ENCODE measurements at places on chromosomes 13 and 19.

DNA sequence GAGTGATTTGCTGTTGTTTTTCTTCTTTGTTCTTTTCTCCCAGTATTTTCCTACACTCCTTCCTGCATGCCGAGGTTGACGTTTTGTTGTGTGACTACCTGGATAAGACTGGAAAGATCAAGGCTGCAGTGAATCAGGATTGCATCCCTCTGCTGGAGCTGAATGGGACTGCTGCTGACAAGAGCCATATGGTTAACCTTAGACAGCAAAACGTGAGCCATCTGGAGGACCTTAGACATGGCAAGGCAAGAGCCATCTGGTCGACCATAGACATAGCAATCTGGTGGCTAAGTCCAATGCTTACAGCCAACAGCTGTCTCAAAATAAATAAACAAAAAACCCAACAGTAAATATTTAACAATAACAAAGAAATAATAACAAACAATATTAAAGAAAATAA, 42.6 kb upstream of the ZNF91 start:
- DNase-seq, result no peak

DNA sequence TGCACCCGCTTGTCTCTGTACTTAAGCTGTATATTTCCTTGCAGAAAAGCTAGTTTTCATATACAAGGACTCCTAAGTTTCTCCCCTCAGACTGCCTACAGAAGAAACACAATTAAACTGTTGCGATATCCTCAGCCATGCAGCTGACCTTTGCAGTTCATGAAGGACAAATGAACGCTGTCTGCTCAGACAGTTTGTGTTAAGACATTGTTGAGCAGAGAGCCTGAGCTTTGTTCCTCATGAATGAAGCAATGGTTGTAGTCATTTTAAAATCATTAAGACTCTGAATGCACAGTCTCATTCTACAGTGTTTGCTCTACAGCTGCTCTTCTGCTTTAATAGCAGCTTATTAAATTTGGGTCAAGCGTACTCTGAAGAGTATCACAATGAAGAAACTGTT, 23.2 kb upstream of the MAB21L1 start:
- DNase-seq, result no peak

DNA sequence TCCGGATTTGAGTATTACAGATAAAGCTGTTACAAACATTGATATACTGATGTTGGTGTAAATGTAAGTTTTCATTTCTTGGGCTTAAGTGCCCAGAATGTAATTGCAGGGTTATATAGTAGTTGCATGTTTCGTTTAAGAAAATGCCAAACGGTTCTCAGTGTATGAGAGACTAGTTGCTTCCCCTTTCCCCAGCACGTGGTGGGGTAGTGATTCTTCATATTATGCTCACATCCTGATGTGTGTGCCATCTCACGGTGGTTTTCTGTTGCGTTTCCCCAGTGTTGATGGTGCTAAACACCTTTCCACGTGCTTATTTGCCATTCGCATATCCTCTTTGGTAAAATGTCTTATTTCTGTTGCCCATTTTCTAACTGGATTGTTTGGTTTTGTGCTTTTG, 34.7 kb upstream of the F7 start:
- no peak for DNase-seq

DNA sequence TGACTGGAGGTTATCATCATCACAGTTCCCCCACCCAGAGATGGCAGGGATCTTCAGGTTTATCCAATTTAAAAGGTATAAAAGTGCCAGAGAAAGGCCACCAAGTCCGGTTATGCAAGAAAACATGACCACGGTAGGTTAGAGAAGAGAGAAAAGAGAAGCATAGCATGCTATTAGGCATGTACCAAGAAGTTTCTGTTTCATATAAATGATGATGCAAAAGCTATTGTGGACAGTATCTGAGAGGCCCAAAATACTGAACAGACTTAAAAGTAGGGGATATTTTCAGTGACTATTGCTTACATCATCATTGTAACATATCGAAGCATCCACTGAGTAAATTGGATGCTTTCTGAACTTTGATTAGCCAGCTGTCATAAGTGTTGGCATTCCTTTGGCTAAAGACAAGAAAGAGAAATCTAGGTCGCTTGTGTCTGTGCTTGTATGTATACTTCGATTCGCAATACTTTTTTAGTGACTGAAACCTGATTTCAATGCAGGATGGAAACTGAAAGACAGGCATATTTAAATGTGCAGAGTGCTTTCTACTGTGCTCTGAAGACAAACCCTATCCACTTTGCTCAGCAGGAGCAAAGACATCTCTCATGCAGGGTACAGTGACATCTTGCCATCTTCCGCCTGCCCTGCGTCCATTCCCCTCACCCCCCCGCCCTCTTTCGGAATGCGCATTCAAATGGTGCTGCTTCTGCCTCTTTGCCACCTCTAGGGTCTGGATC, 180.3 kb downstream of the SHISA2 start:
- DNase-seq, result no peak

DNA sequence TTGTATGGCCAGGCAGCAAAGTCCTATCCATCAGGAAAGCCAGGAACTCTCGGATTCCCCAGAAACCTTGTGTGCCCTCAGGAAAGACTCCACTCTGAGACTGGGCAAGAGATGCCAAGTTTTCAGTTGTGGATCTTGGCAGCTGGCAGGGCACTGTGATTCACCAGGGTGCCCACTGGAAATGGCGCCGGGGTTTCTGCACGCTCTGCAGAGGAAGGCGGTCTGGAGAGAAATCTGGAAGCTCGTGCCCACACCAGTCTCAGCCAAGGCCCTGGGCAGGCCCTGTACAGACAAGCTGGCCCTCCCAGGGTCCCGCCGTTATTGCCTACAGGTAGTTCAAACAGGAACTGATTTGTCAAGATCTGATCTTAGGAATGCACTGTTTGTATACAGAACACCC, 4.9 kb downstream of the NAPA start:
- DNase-seq, result no peak
